ENCODE measurements at places on chromosomes 3 and 15. TPM values are rescaled to one million over a fixed set of nuclear protein-coding genes. Genes with fewer than 3 reads are reported as not detected.

SAMD7 gene
- total RNA-seq = not detected

TUSC7 gene
- total RNA-seq = not detected

NAALADL2 gene
- 10.4 TPM for total RNA-seq

SLC28A2 gene
- total RNA-seq = 1.2 TPM

NTRK3 gene
- total RNA-seq = not detected

SCG3 gene
- total RNA-seq = 6.4 TPM

OR4F6 gene
- total RNA-seq = not detected

DNAH1 gene
- 14.0 TPM for total RNA-seq

DNA sequence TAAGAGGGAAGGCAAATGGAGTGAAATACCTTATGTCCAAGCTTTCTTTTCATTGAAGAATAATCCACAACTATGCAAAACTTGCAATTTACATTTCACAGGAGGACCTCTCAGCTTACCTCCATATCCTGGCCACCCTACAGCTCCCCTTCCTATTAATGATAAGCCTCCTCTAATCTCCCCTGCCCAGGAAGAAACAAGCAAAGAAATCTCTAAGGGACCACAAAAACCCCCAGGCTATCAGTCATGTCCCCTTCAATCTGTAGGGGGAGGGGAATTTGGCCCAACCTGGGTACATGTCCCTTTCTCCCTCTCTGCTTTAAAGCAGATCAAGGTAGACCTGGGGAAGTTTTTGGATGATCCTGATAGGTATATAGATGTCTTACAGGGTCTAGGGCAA, 11.0 kb upstream of the OSBPL11 start:
- DNase-seq = no peak

DNA sequence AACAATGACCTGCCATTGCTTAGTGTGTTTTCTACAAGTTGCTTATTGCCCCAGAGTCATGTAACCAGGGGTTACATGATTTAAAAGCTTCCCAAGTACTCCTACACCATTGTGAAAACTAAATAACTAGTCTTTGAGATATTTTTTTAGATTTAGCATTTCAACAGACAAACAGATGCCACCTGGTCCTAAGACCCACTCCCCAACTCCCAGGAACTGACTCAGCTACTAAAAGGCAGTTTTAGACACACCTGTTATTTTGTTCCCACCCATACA, 28.1 kb upstream of the KBTBD12 start:
- DNase-seq = no peak

- DNase-seq = no peak
These were observed 237 bp upstream of the ZNF662 start for GRCh38 chr3:42905740-42906069.

GRCh38 chr3:177420651-177421480, 223.6 kb upstream of the TBL1XR1 start:
- DNase-seq = no peak

GRCh38 chr3:28986922-28987321, 293.9 kb upstream of the RBMS3 start:
- DNase-seq = no peak

DNA sequence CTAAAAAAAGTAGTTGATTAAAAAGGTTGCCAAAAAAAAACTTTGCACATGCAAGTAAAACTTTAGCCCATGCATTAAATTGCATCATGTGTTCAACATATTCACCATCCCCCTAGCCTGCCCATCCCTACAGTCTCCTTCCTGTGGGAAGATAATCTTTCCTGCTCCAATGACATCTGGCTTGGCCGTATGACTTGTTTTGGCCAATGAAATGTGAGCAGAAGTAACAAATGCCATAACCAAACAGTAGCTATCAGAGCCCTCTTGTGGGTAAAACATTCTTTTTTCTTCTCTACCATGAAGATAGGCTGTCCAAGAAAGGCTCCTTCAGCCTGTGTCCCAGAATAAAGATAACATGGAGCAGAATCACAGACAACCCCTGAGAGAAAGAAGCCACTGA, 15.3 kb downstream of the ERC2 start:
- no peak for DNase-seq

DNA sequence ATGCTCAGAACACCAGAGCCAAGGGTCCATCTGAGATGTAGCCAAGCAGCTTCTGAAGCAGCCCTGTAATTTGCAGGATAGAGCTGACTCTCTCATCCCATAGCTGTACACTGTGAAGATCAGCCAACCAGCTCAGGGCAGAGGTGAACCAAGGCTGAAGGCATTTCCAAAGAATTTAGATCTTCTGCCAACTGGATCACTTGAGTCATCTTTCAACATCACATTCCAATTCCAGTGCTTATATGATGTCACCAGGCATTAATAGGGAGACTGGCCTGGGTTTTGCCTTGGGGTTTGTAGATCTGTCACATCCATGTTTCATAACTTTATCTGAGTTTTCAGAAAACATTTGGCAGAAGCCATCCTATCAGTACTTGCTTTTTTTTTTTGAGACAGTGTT, 98.2 kb downstream of the NR2F2 start:
- DNase-seq = no peak

- no peak for DNase-seq
These were observed 16.7 kb downstream of the KIF9 start for GRCh38 chr3:47265725-47266428.

GRCh38 chr15:58524247-58524646, 92.5 kb downstream of the LIPC start:
- no peak for DNase-seq

- DNase-seq = no peak
These were observed 686.2 kb upstream of the NR2F2 start for GRCh38 chr15:95644100-95644875.

DNA sequence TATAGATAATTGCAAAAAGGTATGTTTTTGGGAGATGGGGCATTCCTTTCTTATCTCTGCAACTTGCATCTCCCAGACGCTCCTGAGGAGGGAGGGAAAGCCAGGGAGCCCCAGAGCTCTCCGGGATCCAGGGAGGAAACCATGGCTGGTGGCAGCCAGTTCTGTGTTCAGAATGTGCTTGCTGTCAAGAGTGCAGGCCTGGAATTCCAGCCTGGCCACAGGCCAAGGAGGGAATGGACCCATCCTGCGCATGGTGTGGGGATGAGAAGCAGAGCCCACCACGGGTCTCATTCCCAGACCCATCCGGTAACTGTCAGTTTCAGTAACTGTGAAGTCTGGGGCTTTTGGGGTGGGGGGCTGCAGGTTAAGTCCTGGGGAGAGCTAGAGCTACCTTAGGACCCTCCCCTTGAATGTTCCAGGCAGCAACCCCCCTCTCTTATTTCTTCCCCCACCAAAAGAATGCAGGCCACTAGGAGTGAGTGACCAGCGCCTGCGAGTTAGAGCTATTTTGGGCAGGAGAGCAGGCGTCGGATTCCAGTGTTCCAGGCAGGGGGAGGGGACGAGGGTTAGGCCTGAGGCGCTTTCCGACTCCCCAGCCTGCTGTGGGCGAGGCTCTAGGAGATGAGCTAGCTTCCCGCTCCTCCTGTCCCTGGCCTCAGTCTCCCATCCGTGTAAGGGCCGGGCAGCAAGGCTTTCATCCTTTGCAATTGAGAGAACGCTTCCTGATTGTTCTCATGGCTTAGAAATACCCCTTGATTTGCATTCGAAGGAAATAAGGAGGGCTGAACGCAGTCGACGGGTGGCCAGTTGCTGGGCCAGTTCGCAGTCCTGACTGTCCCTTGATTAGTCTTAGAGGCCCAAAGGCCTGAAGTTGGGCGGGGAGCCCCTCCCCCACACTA, 781 bp upstream of the DAG1 start:
- peak; percentile 26 for DNase-seq

GRCh38 chr3:12286927-12287726, 1.7 kb upstream of the PPARG start:
- DNase-seq = peak; percentile 33

DNA sequence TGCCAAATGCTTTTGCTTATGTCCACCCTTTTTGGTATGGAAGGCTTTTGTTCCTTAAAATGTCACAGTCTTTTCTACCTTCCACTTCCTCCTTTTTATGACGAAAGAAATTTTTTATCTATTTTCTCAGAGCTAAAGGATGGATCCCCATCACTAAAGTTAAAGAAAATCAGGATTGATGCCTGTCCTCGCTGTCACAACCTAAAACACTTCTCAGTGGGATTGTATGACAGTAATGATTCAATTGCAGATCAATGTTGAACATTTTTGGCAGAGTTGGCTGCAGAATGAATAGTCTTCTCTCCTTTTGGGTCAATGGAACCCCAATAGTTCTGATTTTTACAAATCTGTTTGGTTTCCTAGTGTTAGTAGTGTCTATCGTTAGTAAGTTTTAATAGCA, 549.8 kb upstream of the ROBO2 start:
- DNase-seq = no peak

GRCh38 chr3:159936541-159936940, 52.1 kb upstream of the IL12A start:
- no peak for DNase-seq

DNA sequence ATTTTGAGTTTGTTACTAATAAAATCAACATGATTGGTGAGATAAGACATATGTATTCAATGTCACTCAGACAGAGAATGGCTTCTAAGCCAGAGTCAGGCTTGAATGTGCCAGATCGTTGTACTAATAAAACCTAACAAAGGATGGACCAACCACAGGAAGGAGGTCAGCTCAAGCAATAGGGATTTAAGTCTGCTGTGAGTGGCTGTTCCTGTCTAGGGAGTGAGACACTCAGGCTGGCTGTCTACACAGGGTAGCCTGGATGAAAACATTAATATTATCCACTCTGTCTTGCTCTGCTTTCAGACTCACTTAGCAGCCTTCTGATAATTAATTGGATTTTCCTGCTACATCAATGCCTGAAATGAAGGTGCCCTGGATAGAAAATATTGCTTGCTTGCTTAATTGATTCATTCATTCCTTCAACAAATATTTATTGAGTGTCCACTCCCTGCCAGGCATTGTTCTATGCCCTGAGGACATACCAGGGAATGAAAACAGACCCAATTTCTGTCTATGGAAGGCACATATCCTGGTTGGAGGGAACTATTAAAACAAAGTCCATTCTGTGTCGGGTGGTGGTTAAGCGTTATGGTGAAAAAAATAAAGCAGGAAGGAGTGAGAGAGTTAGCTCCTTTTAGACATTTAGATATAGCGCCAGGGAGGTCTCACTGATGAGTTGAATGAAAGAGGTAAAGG, 239.4 kb downstream of the CHST2 start:
- no peak for DNase-seq

DNA sequence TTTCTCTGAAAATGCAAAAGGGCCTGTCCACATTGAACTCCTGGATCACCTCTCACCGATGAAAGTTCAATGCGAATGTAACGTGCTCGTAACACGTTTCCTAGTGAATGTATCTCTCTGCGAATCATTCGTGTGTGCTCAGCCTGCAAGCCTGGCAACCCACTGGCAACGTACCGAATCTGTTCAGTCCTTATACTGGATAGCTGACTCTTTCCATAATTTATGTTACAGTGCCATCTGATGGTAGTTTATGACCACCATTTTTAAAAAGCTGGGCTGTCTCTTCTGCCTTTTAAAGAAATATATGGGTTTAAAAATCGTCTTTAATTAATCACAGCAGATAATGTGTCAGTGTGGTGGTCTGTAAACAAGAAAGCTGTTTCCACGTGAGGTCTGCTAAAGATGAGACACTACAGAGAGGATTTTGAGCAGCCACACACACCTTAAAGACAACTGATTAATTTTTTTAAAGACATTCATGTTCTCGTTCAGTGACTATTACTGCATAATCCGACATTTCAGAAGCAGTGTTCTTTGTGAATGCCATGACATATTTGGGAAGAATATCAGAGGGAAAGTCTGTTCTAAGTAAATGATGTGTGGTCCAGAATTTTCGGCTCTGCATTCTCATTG, 69.4 kb upstream of the FOXP1 start:
- no peak for DNase-seq

- DNase-seq = no peak
These were observed 1.3 kb upstream of the PRKAR2A start for GRCh38 chr3:48848816-48849515.

GRCh38 chr15:67779549-67780111, 45.7 kb upstream of the SKOR1 start:
- no peak for DNase-seq

DNA sequence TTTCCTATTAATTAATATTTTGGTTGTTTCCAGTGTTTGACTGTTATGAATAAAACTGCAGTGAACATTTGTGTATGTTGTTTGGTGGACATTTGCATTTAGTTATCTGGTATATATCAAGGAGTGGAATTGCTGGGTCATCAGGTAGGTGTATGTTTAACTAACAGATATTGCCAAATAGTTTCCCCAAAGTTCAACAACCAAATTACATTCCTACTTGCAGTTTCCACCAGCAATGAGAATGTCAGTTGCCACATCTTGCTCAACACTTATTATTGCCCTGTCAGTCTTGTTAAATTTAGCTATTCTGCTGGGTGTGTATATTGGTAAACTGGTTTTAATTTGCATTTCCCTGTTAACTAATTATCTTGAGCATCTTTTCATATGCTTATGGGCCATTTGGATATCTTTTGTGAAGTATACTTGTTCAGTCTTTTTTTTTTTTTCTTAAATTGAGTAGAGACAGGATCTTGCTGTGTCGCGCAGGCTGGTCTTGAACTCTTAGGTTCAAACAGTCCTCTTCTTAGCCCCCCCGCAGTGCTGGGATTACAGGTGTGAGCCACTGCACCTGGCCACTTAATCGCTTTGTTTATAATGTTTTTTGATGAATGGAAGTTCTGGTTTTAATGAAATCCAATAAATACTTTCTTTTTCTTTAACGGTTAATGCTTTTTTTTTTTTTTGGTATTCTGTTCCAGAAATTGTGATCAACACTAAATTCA, 7.9 kb downstream of the FEM1B start:
- DNase-seq = no peak

GRCh38 chr15:35499723-35500122, 46.2 kb downstream of the DPH6 start:
- DNase-seq = no peak

DNA sequence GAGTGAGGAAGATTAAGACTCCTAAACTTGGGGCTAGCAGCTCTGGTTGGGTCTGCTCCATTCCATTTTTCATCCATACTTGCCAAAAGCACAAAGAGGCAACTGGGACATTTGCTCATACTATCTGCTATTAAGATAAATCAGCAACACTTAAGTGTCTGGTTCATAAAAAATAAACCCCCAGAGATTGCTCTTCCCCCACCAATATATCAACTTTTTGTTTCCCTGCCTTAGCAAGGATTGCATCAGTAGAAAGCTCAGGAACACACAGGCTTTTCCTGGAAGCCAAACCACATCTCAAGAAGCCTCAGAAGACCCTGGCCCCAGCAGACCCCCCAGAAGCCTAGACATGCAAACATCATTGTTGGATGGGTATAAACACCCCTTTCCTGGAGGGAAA, 232.4 kb upstream of the WNT5A start:
- no peak for DNase-seq

GRCh38 chr15:23483821-23484299, 36.8 kb upstream of the GOLGA6L2 start:
- DNase-seq = no peak

- no peak for DNase-seq
These were observed 98.5 kb downstream of the FRMD5 start for GRCh38 chr15:44096596-44096995.

Measured in progenitor cell of endocrine pancreas (in vitro differentiated cells).